ENCODE measurements at places on chromosomes 2 and 18.

GRCh38 chr18:78984941-78985784 is 5.5 kb downstream of the SALL3 start:
- no peak for DNase-seq

DNA sequence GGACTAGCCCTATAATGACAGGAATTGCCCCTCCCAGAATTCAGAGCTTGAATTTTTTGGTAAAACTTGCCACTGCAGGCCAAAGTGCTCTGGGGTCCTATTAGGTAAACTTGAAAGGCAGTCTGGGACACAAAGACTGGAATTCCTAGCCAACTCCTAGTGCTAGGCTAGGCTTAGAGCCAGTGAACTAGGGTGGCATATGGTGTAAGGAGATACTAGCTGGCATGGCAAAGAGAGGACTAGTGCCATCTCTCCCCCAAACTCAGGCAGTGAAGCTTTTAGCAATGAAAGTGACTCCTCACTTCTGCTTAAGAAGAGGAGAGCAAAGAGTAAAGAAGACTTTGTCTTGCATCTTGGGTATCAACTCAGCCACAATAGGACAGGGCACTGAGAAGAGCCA is 410.5 kb upstream of the CNTNAP5 start:
- DNase-seq, result no peak

- DNase-seq, result no peak
These were observed 26.8 kb downstream of the SERPINB4 start for GRCh38 chr18:63617049-63617914.

GRCh38 chr18:48824231-48824970 is 126.4 kb downstream of the SMAD7 start:
- DNase-seq, result no peak

GRCh38 chr2:240962300-240963064 is 35.9 kb upstream of the SNED1 start:
- DNase-seq, result no peak

GRCh38 chr2:235244255-235245220 is 249.3 kb upstream of the AGAP1 start:
- DNase-seq, result no peak

DNA sequence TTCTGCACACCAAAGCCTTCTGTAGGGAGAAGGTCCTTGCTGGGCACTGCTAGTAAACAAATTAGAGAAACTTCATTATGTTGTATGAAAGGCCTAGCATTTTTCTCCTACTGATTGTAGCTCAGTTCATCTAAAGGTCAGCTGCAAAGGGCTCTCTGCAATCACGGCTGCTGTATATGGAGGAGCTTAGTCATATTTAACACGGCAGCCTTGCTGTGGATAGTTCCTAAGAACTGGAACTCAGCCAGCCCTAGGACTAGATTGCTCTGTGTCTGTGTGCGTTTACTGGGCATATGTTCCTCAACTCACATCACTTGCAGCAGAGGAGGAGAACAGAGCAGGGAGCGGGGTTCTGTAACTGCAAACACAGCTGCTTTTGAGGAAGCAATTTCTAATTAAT is 1103.9 kb upstream of the KLHL29 start:
- DNase-seq, result no peak

DNA sequence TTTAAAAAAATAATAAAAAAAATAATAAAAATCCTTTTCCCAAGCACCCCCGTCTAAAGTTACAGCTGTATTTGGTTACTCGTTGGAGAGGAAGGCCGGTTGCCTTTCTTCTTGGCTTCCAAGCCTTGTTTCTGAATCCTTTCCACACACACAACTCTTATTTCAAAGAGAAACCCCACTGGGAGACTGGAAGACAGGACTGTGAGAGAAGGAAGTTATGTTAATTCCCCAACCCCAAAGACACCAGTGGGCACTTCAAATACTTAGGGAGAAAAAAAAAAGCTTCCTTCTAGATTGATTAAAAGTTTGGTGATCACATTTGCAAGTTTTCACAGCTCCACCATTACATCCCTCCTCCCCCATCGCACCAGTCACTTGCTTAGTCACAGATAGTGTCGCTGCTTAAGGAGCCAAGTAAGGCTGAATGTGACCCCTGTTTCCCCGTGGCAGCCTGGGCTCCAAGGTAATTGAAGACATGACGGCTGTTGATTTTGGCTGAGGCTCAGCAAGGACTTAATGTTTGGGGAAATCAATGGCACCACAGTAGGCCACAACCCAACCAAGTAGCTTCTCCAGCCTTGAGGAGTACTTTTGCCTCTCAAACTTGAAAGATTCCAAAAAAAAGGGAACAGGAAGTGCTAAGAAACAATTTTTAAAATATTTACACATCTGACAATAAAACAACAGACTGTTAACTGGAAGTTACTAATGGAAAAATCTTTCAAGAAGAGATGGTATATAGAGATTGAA is 40.8 kb upstream of the FRZB start:
- no peak for DNase-seq

- DNase-seq, result peak; percentile 41
These were observed 44.5 kb downstream of the SH3RF3 start for GRCh38 chr2:109173311-109174171.

- DNase-seq, result no peak
These were observed 34.9 kb downstream of the CDC42EP3 start for GRCh38 chr2:37636381-37637066.

DNA sequence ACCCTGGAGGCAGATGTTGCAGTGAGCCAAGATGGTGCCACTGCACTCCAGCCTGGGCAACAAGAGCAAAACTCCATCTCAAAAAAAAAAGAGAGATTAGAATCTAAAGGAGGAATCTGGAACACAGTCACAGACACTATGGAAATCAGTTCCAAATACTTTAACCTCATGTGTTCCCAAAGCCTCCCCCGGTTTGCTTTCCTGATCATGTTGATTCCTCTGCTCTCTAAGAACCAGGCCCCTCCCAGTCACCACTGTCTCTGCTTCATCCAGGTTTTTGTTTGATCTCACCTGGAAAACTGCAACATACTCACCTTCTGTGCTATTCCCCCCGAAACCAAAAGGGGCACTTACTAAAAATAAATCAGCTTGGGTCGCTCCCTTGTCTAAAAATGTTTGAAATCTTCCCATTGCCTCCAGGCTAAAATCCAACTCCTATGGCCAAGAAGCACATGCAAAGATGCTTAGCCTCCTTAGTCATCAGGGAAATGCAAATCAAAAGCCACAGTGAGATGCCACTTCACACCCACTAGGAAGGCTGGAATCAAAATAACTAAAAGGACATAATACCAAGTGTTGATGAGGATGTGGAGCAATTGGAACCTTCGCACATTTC is 6.2 kb upstream of the NEU2 start:
- DNase-seq, result no peak

DNA sequence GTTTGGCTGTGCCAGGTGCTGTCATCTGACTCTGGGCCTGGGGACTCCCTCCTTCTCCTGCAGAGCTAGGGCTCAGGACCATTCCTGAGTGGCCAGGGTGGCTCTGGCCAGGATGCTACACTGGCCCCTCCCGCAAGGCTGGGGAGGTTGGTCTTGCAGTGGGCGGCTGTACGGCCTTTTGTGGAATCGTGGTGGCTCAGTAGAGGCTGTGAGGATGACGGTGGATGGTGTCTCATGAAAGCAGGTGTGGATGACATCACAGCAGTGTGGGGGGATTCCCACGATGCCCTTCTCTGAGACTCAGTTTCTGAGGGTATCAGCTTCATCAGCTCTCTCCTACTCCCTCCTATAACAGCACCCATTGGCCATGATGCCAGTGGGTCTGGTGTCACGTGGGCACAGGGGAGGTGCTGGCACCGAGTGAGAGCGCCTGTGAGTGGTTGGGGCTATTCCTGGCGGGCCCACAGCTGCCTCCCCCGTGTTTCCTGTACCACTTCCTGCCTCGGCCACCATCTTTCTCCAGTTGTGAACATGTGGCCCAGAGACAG is 144.2 kb upstream of the HDAC4 start:
- no peak for DNase-seq

DNA sequence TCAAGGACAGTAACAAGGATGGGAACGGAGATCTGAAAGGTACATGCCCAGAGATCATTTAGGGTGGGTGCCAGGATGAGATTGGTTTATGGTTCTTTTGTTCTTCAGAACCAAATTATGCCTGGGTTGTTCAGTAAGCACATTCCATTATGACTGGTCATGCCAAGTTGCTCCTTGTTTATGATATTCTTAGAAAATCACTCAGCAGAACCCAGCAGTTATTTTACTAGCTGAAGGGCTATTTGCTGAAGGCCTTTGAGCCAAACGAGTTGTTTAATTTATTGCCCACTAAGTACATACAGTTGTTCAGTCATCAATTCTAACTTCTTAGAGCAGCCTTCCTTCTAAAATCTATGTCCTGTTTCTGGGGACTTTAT is 635 bp downstream of the SLC3A1 start:
- DNase-seq, result peak; percentile 24

DNA sequence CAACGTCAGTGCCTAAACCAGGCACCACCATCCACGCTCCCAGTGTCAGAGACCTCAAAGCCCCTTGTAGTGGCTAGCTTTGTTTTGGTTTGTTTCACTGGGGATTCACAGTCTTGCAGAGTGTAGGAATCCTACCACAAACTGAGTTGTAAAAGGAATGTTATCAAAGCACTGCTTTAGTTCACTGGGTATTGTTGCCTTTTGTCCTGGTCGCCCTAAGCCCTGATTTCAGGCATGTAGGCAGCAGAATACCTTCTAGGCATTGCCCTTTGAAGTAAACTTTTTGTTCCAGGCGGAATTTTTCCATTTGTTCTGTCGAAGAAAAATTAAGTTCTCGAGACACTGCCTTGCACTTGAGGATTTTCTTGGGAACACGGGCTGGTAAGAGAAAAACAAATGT is 29.4 kb downstream of the PTMA start:
- no peak for DNase-seq

- DNase-seq, result no peak
These were observed 6.2 kb downstream of the COPS9 start for GRCh38 chr2:240129731-240130392.

- no peak for DNase-seq
These were observed 33.5 kb downstream of the LGALSL start for GRCh38 chr2:64487256-64488049.

- no peak for DNase-seq
These were observed 51.4 kb downstream of the DCDC2C start for GRCh38 chr2:3754795-3755194.

DNA sequence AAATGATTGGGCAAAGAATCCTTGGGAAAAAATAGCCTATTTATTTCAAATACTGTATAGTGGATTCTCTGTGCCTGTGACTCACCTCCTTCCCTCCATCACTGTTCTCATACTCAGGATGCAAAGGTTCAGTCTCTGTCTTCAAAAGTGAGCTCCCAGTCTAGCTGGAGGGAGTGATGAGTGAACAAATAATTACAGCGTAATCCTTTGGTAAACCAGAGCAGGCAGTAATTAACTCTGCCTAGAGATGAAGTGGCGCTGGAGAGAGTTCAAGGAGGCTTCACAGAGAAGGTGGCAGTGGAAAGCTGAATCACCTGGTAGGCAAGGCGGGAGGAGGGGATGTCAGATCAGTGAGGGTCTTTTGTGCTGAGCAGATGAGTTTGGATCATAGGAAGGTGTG is 6.5 kb downstream of the DGUOK start:
- DNase-seq, result no peak

GRCh38 chr2:9560628-9561027 is 5.0 kb upstream of the ADAM17 start:
- no peak for DNase-seq

DNA sequence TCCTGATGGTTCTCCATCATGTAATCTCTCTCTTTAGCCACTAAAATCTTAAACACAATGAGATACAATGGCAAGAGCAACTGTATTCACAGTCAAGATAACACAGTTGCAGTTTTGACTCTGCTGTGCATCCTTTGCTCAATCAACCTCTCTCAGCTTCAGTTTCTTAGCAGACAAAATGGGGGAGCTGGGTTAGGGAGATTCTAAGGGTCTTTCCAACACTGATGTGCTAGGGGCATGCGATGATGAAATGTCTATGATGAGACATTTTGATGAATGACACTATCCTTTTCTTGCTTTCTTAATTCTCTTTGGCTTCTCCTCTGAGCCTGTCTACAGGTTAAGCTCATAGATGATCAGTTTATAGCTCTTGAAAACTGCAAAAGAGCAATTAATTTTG is 1.1 kb downstream of the SERPINB10 start:
- no peak for DNase-seq

- no peak for DNase-seq
These were observed 40.2 kb downstream of the CCBE1 start for GRCh38 chr18:59657012-59657411.

DNA sequence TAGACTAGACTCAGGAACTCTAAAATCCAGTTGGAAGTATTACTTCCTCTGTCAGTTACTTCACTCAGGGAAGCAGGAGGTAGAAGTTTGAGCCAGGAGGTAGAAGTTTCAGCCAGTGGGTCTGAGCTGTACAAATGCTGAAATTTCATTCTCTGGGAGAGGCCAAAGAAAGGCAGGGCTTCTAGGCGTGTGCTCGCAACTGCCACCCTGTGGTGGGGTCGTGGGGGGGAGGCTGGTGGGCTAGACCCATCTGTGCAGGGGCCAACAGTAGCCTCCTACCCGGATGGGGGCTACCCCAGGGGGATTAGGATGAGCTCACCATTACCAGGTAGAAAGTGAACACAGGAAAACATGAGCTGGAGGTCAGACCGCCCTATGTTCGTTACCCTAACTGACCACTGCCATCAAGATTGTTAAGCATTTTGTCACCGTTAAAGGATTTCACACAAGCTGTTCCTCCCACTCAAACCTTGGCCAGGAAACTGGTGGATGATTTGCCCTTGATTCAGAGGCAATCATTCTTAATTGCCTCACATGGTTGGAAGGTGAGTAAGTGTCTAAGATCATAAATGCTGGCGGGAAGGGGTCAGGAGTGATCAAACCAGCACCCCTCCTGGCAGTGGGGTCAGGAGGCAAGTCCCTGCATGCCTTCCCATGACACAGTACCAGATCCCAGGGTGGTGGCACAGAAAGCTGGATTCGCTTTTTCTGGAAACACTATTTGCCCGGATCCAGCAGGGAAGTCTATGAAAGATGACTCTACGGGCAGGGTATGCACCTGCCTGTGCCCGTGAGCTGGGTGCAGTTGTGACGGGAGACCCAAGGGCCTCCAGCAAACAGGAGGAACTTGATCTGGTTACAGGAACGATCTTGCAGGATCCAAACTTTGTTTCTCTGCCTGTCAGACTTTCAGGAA is 5.2 kb upstream of the FHL2 start:
- DNase-seq, result peak; percentile 71

DNA sequence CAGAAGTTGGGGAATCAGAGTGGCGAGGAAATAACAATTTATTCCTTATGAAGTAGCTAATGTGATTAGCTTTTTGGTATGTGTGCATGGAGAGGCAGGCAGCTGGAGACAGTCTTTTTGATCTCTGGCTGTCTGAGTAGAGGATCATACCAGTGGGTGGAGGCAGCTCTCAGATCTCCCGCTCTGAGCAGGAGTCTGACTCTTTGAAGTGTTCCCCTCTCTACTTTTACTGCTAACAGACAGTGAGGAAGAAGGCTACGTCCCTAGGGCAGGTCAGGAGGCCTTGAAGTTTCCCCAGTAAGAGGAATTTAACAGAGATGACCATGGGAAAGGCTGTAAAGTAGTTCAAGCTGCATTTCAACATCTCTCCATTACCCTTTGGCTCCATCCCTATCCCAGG is 111.9 kb upstream of the REG3A start:
- DNase-seq, result no peak

- DNase-seq, result no peak
These were observed 416.7 kb downstream of the ARHGAP15 start for GRCh38 chr2:143545949-143546255.
